ENCODE measurements at places on chromosomes 3 and 15.

DNA sequence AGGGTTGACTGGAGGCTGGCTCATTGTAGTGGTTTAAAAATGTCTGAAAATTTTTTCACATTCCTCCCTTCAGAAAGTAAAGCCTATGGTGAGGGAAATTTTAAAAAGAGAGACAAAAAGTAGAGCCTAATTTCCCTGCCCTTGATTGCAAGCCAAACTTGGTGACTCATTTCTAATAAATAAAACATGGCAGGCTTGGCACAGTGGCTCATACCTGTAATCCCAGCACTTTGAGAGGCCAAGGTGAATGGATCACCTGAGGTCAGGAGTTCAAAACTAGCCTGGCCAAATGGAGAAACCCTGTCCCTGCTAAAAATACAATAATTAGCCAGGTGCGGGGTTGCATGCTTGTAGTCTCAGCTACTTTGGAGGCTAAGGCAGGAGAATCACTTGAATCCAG is 18.9 kb upstream of the ARRDC4 start:
- DNase-seq, result no peak

- no peak for DNase-seq
Measured at GRCh38 chr3:76011121-76011520, 225.8 kb upstream of the ZNF717 start.

- no peak for DNase-seq
Measured at GRCh38 chr3:36416599-36416998, 36.3 kb downstream of the STAC start.

DNA sequence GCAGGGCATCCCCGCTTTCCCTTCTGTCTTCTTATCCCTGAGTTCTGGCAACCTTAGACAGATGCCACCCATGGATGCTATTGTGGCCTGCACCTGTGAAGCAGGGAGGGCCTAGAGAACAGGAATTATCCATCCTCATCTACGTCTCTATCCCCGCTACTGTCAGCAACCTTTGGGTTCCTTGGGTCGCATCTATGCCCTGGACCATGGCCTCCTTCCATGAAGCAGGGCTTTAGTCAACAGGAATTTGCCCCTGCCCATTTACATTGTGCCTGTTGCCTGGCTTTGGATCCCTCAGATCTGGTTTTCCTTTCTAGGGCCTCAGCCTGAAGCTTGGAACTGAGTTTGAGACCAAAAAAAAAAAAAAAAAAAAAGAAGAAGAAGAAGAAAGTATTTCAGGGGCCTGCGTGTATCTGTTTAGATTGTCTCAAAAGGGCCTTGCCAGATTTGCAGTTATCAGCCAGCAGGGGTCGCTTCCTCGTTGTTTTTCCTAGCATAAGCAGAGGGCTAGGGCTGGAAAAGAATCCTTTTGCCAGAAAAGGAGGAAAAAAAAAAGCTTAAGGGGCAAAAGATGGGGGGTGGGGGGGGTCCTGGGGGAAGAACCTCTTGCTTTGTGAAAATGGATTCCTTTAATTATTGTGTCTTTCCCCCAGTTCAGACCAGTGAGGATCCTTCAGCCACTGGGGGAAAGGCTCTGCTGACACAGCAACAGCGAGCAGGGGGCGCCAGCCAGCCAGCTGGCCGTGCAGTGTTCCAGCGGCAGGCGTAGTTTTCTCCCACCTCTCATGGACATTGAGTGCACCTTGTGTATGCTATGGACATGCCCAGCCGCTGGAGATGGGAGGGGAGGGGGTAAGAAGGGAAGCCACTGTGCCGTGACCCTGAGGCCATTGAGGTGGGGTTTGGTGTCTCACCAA is 65.7 kb upstream of the ALDH1L1 start:
- peak; percentile 65 for DNase-seq

GRCh38 chr3:181717549-181718171 is 5.9 kb downstream of the SOX2 start:
- DNase-seq, result no peak

GRCh38 chr3:175316799-175317198 is 457.7 kb downstream of the NAALADL2 start:
- no peak for DNase-seq

- DNase-seq, result peak; percentile 57
Measured at GRCh38 chr3:196712514-196713413, 587 bp downstream of the PIGX start.

DNA sequence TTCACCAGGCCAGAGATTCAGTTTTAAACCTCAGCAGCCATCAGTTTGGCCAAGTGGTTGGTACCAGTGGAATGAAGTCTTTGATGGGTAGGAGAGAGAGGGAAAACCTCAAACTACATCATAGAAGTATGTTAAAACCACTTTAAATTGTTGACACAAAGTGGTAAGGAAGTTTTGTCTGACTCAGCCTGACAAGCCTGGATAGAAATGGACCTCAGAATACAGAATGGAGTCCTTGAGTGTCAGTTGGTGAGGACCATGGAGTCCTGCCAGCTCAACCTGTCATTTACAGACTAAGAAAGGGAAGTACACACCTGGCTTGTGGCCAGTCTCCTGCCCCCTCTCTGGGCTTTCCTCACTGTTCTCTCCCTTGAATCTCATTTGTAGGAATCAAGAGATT is 12.1 kb downstream of the EAF1 start:
- DNase-seq, result peak; percentile 66

DNA sequence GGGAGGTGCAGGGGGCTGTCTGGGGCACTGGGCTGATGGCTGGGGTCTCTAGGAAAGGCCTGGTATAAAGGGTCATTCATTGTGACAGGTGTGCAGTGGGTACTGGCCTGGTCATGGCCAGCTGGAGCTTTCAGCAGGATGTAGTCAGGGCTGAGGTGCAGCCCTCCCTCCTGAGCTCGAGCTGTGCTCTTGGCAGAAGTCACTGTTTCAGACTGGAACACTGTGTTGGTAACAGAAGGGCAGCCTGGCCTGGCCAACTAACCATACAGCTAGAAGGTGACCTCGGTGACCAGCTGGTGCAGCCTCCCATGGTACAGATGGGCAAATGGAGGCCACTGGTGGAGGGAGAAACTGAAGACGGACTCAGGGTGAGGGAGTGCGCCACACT is 34.4 kb upstream of the LCTL start:
- DNase-seq, result no peak

DNA sequence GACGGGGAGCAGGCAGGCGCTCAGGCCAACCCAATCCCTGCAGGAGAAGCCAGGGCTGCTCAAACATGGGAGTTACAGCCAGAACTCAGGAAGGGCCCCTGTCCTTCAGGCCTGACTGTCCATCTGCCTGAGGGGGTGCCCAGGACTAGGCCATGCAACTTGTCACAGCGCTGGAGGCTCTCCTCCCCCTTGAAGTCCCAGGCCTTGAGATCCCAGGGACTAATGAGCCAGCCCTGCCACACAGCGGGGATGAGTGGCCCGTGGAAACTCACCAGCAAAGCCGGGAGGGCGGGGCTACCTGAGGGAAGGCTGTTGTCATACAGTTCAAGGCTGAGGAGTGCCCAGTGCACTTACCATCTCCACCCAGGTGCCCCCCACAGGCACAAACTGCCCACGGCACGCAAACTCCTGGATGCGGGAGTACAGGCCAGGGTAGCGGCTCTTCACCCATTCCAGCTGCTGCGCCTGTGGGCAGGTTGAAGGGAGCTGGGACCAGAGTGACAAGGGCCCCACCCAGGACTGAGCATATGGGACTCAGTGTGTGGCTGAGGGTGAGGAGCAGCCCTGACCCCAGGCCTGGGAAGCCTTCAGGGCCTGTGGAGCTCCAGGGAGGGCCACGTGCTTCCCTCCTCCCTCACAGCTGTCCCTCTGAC is 6.3 kb downstream of the MAN2C1 start:
- no peak for DNase-seq

- DNase-seq, result peak; percentile 10
Measured at GRCh38 chr15:56241374-56242105, 2.1 kb downstream of the RFX7 start.

DNA sequence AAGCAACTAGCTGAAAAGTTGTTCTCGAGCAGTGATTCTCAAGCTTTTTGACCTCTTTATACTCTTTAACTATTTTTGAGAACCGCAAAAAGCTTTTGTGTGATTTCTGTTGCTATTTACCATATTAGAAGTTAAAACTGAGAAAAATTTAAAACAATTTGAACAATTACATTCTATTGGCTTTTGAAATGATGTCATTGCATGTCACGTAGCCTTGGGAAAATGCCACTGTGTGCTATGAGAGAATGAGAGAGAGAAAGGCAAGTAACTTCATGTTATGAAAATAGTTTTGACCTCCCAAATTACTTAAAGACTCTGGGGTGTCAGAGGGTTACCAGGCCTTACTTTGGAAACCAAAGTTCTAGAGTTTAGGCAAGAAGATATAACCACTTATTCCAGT is 8.0 kb downstream of the USP13 start:
- no peak for DNase-seq

DNA sequence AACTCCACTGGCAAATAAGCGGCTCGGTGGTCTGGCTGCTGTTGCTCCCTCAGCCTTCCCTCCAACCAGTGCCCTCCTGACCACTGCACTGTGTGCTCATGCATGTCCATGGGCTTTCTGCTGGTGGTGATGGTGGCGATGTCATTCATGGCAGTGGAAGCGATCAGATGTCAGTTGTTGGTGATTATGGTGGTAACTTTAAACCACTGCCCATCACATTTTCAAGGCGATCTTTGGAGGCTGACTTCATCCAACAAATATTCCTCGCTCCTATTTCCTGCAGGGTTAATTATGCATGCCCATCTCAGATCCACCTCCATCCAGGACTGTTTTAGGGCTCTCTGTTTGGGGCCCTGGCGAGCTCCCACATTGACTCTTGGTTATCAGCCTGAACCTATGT is 13.4 kb upstream of the HCN4 start:
- DNase-seq, result no peak

GRCh38 chr15:34598799-34599585 is 15.5 kb upstream of the GOLGA8B start:
- no peak for DNase-seq

DNA sequence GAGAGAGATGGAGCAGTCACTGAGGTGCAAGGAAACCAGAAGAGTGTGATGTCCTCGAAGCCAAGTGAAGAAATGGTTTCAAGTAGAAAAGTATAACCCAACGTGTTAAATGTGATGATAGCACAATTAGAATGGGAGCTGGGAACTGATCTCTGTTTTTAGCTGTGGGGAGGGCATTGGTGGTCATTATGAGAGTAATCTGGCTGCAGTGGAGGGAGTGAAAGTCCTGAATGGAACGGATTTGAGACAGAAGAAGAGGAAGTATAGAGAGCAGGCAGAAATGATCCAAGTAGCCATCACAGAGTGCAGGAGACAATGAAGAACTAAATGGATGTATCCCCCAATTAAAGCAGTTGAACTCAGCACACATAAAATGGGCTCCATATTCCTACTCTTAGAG is 235.3 kb downstream of the IGSF11 start:
- DNase-seq, result no peak

DNA sequence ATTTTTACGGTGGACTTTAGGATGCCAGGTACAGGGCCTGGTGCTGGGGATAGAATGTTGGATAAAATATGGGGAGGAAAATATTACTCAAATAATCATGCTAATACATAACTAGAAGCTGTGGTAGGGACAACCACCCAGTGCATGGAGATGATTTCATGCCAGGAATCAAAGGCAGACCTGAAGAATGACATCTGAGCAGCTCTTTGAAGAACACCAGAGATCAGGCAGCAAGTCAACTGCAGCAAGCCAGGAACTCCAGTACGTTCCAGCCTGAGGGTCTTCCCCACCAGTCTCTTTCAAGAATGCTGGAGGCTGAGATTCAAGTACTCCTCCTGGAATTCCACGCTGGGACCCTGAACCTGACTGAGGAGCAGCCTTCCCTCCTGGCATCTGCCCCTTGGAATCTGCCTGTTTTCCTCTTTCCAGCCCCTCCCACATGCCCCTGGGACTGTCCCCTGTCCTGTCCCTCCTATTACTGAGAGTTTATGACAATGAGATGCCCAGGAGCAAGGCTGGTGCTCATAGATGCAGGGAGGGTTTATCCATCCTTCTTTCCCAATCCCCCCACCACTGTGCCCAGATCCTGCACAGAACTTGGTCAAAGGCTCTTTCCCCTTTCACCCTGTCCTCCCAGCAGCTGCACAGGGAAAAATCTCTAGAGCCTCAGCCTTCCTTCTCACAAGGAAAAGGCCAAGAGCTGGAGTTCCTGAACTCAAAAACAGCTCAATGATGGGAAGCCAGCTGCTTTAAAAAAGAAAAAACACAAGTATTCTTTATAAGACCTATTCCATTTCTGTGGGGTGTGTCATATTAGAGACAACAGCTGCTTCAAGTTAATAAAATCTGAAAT is 68.0 kb downstream of the PDZRN3 start:
- peak; percentile 22 for DNase-seq

- DNase-seq, result no peak
Measured at GRCh38 chr3:184907681-184908649, 96.0 kb downstream of the VPS8 start.

GRCh38 chr15:51575775-51576174 is 46.8 kb downstream of the DMXL2 start:
- DNase-seq, result no peak

GRCh38 chr15:66778716-66779115 is 76.7 kb downstream of the SMAD6 start:
- no peak for DNase-seq

DNA sequence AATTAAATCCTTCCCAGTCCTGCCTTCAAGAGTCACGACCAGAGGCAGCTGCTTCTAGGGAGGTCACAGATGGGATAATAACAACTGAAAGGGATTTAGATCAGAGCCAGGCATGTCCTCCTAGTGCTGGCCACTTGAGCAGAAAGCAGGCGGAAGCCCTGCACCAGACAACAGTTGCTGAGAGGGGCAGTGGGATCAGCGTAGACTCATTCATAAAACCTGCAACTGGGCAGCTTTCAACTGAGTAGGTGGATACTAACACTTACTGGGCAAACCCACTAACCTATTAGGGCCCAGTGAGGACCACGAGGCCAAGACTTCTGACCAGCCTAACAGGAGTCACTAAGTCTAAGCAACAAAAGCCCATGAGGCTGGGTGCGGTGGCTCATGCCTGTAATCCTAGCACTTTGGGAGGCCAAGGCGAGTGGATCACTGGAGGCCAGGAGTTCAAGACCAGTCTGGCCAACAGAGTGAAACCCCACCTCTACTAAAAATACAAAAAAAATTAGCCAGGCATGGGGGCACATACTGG is 67.0 kb downstream of the DAPK2 start:
- DNase-seq, result no peak

DNA sequence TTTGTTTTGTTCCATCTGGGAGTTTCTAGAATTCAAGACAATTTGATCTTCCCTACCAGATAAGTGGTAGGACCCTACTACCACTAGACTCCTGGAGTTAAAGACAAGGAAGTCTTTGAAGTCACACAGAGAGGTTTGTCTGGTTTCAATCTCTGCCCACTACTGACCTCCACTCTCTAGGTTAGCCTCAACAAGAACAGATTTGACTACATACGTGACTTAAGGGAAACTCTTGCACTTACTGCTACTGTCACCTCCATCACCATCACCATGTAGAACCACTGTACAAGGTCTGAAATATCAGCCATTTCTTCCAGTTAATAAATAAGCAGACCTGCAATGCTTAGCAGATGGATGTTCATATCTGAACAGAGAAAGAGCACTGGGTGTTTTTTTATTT is 148.3 kb upstream of the ARHGEF26 start:
- no peak for DNase-seq

GRCh38 chr15:73601451-73602445 is 31.4 kb downstream of the NPTN start:
- DNase-seq, result peak; percentile 61

GRCh38 chr3:89098964-89099585 is 8.3 kb upstream of the EPHA3 start:
- peak; percentile 56 for DNase-seq

- peak; percentile 97 for DNase-seq
Measured at GRCh38 chr3:159854500-159855124, 134.0 kb upstream of the IL12A start.

- no peak for DNase-seq
Measured at GRCh38 chr15:67463488-67463887, 57.4 kb upstream of the C15orf61 start.

- DNase-seq, result no peak
Measured at GRCh38 chr15:56128081-56128480, 115.6 kb downstream of the RFX7 start.

Measured in IMR-90 (cell line).